HEK293T (cell line): ENCODE measurements at places on chromosomes 13 and 19.

DNA sequence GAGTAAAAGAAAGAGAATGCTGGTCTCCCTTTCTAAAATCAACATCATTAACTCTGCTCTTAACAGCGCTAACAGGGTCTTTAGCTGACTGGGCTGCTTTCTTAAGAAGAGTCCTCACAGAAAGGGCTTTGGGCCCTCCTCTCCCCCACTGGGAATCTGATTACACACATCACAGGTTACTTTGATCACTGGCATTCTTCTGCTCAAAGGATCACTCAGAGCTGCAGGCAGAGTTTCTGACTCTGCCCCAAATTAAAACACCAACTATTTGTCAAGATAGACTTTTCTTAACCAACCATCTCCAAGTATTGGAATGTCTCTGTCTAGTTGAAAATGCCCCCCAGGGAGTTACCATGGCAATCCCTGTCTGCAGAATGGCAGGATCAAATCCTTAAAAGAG lies 31.1 kb upstream of the SIAH3 start:
- DNase-seq: no peak

DNA sequence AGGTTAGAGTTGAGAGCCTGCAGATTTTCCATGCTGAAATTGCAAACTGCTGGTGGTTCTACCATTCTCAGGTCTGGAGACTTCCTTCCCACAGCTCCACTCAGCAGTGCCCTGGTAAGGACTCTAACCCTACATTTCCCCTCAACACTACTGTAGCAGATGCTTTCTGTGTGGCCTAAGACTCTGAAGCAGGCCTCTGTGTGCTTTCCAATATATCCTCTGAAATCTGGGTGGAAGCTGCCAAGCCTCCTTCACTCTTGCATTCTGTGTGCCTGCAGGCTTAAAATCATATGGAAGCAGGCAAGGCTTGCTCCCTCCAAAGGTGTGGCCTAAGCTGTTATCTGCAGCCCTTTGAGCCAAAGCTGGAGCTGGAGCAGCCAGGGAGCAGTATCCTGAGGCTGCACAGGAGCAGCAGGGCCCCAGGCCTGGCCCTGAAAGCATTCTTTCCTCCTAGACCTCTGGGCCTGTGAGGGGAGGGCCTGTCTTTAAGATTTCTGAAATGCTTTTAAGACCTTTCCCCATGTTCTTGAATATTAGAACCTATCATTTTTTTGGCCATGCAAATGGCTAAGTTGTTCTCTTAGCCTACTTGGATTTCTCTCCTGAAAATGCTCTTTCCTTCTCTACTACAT lies 134.1 kb upstream of the TSHZ3 start:
- no peak for DNase-seq

- no peak for DNase-seq
Observed at GRCh38 chr19:34350161-34350561, 14.8 kb upstream of the GPI start.

- DNase-seq: no peak
Observed at GRCh38 chr13:33644581-33645543, 173.1 kb upstream of the RFC3 start.

- DNase-seq: no peak
Observed at GRCh38 chr19:12665281-12665573, 1.3 kb downstream of the MAN2B1 start.

DNA sequence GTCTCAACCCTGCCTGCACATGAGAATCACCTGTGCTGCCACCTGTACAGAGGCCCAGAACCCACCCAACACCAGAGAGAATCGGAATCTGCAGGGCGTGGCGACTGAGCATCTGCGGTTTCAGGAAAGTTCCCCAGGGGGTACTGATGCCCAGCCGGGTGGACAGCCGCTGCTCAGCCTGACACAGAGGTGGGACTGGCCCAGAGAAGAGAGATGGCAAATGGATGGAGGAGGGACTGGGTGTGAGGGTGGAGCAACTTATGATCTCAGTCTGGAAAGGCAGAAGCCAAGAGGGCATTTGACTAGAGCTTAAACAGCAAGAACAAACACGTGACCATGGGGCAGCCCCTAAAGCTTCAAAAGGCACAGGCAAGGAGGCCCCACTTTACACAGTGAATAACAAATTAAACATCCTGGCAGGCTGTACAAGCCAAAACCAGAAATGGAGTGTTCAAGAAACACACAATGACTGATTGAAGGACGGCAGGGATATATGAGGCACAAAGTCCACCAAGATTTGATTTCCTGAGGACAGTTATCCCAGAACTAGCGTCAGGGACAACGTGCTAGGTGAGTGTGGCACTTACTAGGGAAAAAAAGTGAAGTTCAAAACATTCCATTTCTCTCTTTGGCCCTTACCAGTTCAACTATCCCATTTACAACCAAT lies 3.1 kb downstream of the RANBP3 start:
- no peak for DNase-seq

DNA sequence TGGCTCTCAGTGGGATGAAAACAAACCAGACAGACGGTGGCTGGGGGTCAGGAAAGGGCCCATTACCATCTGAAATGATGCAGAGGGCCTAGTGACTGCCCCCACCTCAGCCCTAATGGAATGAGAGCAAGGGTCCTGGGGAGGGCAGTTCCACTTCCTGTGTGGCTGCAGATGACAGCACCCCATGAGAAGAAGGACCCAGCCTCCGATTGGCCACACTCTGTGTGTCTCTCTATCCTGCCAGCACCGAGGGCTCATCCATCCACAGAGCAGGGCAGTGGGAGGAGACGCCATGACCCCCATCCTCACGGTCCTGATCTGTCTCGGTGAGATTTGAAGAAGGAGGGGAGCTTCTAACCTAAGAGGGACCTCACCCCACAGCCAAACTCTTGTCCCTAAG lies 498 bp downstream of the LILRB1 start:
- no peak for DNase-seq

DNA sequence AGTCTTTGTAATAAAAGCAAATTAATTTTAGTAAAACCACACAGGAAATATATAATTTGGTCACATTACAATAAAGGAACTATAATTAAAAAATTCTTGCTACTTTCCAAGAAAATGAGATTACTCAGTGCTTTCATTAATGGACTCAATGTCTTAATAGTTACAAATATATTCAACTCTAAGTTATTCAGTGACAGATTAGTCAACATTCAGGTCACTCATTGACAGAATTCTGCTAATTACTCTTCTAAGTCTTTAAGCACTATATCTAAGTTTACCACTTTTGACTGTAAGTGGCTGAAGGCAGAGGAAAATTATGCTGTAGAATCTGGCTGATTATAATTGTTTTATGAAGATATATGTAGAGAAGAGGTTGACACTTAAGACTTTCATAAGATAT lies 1365.0 kb downstream of the EFNB2 start:
- no peak for DNase-seq

DNA sequence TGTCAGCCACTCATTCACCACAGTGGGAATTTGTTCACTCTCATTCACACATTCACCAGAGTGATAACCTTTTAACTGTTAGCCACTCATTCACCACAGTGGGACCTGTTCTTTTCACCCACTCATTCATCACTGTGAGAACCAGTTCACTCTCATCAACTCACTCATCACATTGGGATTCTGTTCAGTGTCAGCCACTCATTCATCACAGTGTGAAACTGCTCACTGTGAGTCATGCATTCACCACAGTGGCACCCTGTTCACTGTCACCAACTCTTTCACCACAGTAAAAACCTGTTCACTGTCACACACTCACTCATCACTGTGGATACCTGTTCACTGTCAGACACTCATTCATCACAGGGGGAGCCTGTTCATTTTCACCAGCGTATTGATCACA lies 43.5 kb upstream of the ZNF85 start:
- no peak for DNase-seq

GRCh38 chr19:53951947-53952346 lies 10.8 kb upstream of the CACNG8 start:
- no peak for DNase-seq

DNA sequence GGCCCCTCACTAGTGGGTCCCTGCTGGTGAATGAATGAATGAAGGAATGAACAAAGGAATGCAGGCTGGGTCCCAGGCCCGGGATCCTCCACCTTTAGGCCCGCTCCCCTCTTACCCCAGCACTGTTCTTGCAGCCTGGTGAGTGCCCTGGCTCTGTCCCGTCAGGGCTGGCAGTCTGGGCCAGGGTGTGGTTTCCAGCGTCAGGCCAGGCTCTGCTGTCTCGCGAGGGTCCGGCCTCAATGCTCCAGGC lies 317 bp downstream of the LYL1 start:
- no peak for DNase-seq

DNA sequence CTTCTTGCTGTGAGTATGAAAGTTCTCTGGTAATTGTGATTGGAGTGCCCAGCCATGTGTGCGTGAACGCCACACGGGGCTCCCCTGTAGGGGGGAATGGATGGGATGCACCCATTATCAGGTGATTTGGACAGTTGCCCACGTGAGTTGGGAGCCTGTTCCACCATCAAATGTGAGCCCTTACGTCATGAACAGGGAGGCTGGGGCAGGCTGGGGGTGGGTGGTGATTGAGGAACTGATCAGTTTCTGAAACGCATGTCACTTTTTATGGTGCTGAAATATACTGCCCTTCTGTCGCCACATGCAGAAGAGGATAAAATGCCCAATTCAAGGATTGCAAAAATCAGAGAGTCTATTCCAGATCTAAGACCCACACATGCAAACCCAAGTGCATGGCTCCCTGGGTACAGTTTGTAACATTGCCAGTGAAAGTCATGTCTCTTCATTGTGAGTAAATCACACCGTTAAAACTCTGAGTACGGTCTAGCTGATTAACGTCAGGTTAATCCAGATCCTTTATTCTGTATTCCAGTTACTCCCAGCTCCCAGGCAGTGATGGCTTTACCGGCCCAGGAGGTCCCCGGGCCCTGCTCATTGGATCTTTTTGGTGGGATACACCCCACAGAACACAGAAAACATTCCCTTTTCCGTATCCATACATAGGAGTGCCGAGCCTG lies 90.2 kb downstream of the RAB20 start:
- DNase-seq: no peak

DNA sequence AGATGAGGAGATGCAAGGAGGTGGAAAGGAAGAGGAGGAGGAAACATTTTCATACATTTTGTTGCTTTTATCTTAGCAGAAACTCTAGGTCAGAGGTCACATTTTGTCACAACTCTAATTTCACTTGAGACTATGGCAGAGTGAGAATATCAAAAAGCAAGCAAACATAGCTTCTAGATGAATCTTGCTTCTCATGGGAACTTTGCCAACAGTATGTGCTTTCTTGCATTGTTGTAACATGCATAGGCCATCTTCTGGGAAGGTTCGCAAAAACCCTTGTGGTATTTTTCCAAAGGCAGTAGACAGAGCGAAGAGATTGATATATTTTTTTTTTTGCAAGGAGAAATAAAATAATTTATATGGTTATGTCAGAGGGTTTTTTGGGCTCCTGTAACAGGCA lies 291.3 kb downstream of the MTUS2 start:
- no peak for DNase-seq

DNA sequence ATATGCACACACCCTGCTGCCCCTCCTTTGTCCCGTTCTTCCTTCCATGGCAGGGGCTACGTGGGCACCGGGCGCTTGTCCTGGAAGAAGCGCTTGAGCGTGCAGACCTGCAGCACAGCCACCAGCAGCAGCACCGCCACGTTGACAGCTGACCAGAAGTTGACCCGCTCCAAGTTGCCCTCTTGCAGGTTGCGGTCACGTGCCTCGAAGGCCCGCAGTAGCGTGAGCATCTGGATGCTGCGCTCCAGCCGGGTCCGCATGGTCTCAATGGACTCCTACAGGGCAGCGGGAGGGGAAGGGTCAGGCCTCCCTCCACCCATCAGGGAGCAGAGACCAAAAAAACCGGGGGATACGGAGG lies 3.1 kb downstream of the TMED1 start:
- DNase-seq: no peak

- no peak for DNase-seq
Observed at GRCh38 chr19:39187552-39187943, 9.2 kb upstream of the NCCRP1 start.

DNA sequence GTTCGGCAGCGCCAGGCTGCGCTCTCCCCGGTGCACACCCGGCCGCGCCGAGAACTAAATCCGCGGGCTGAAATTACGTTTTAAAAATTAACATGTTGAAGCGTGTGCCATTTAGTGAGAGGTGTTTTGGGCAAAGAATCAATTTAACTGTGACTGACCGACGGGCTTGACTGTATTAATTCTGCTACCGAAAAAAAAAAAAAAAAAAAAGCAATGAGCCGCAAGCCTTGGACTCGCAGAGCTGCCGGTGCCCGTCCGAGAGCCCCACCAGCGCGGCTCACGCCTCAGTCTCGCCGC lies 9.6 kb upstream of the SOX1 start:
- no peak for DNase-seq

DNA sequence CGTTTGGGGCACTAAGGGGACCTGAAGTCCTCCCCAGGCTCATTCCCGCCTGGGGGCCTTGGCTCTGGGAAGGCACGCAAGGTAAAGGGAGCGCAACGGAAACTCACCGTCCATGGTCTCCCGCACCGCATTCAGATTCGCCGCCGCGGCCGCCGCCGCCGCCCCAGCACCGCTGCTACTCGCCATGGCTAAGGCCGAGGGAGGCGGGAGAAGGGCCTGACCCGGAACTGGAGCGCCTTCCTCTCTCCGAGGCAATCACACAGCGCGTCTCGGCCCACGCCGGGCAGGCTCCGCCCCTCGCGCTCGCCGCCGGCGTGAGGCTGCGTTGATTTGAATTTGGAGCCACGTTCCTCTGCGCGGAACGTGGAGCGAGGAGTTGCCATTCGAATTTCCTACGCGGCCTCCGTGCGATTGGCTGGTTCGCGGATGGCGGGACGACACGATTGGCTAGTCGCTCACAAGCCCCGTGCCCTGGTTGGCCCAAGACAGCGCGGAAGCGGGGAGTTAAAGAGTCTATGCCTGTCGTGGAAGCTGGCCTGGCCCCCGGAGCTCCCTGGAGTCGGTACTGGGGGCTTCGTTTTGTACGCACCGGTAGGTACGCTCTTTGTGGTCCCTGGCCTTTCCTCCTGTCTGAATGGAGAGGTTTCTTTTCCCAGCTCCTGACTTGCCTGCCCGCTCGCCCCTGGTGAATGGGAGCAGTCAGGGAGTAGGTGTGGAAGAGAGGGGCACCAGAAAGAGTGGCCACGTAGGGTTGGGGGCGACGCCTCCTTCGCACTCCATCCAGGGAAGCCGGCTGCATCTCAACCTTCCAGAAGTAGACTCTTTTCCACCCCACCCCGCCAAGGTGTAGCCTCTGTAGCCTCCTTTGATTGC lies at the start of the genes BORA and MZT1:
BORA (plus strand) TSS at position 507 of the 873 bp plus-strand sequence. CDS start 1,018 bp downstream, outside the sequence.
MZT1 (minus strand) TSS at position 213 of the 873 bp plus-strand sequence; CDS start at position 186, 27 bp downstream.
- DNase-seq: peak; percentile 99

DNA sequence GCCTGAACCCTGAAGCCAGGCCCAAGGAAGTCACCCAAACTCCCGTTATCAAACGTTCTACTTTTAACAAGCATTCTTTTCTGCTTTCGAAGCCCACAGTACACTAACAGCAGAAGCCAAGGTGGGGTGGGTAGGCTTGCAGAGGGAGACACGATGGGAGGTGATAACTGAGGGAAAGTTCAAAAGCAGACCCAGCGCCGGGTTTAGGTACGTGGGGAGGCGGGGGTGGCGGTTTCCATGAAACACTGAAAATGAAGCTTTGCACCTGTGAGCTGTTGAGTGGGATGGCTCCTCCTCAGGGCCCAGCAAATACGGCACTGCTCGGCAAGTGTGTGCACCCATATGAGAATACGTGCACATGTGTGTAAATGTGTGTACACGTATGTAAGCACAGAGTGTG lies 49.8 kb downstream of the KLF2 start:
- no peak for DNase-seq

- DNase-seq: peak; percentile 74
Observed at GRCh38 chr13:74287724-74288169, 153.5 kb upstream of the KLF12 start.
